ENCODE measurements at places on chromosomes 5 and 9.
A peak's percentile ranks its signal among the peaks of the same experiment; 100 is the strongest.

DNA sequence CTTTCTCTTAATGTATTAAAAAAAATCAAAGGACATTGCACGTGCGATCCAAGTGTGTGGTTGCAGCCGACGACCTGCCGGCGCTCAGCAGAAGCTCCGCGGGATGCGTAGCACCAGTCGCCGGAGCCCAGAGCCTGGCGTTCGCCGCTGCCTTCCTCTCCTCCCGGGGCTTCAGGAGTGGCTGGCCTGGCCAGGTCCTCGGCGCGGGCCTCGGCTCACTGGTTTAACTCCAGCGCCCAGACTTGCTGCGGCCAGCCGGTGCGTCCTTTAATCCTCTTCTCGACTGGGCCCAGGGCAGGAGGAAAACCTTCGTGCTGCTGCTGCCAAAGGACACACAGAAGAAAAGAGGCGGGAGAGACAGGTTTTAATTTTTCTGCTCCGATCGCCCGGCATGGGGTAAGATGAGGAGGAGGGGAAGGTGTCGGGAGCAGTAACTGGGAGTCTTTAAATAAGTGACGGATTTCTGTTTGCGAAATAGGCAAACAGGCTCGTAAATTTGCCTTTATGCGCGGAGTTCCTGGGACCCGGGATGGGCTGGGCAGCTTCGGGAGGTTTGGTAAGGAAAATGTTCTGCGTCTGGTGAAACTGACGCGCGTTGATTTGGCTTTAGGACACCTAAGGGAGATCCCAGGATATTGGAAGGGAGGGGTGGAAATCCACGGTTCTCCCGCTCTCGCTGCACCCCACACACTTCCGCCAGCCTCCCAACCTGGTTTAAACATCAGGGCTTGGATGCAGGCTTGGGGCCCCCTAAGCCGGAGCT is 2.3 kb downstream of the HAND1 start:
- DNase-seq = no peak

DNA sequence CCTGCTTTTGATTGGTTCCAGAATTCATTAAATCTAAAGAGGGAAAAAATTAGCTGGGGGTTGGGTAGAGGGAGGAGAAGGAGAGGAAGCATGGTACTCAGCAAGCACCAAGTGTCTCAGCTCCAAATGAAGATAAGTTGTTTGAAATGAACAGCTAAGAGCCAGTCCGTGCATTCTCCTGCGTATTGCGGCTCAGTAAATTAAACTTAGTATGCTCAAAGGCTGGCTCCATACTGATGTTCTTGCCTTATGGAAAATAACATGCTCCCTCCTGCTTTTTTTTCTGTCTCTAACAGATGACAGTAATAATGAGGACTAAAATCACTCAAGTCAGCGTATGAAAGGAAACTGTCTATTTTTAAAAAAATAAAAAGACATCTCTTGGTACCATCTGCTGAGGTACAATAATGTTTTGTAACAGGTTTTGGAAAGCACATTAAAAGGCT is 161.0 kb downstream of the SPATA31D1 start:
- DNase-seq = no peak

GRCh38 chr9:91421971-91422757 is 1.5 kb downstream of the NFIL3 start:
- DNase-seq = no peak

GRCh38 chr5:56673171-56673570 is 142.2 kb upstream of the MAP3K1 start:
- no peak for DNase-seq

GRCh38 chr5:168317096-168317520 is 25.7 kb downstream of the WWC1 start:
- DNase-seq = no peak

DNA sequence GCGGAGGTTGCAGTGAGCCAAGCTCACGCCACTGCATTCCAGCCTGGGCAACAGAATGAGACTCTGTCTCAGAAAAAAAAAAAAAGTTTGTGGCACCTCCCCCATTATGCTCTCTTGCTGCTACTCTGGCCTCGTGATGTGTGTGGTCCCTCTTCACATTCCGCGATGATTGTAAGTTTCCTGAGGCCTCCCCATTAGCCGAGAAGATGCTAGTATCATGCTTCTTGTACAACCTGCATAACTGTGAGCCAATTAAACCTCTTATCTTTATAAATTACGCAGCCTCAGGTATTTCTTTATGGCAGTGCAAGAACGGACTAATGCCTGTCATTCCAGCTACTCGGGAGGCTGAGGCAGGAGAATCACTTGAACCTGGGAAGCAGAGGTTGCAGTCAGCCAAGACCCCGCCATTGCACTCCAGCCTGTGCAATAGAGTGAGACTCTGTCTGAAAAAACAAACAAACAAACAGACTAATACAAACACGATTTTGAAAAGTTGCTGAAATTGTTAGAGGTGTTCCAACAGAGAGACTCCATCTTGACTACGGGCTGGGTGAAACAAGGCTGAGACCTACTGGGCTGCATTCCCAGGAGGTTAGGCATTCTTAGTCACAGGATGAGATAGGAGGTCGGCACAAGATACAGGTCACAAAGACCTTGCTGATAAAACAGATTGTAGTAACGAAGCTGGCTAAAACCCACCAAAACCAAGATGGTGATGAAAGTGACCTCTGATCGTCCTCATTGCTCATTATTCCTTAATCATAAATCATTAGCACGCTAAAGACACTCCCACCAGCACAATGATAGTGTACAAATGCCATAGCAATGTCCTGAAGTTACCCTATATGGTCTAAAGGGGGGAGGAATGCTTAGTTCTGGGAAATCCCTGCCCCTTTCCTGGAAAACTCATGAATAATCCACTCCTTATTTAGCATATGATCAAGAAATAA is 8.3 kb upstream of the AFF4 start:
- DNase-seq = no peak

DNA sequence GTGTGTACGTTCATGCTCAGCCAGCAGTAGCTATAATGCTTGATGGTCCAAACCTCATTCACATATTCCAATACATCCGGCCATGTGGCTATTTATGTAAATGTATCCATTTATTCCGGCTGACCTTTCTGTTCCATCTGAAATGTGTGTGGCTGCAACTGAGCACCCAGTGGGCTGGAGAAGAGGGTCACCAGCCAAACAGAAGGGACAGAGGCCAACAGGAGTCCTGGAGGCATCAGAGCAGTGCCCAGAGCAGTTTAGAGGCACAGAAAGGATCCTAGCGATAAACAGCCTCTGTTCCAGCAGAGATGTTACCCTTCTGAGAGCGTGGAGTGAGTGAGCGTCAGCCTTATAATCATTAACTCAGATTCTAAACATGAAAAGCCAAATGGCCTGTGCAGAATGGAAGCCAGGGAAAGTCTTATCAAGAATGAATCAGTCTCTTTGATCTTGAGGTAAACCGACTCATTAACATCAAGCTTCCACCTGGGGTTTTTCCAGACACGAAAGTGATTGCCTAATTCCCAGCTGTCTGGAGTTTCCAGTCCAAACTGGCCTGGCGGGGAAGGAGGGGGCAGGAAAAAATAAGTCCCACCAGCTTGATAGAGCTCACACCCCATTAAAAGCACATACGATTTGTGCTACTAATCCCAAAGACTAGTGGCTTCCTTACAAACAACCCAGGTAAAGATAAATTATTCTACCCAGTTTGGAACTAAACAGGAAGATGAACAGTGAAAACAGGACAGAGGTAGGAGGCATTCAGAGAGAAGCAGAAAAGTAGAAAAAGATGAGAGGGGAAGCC is 55.7 kb downstream of the SUSD1 start:
- DNase-seq = no peak

DNA sequence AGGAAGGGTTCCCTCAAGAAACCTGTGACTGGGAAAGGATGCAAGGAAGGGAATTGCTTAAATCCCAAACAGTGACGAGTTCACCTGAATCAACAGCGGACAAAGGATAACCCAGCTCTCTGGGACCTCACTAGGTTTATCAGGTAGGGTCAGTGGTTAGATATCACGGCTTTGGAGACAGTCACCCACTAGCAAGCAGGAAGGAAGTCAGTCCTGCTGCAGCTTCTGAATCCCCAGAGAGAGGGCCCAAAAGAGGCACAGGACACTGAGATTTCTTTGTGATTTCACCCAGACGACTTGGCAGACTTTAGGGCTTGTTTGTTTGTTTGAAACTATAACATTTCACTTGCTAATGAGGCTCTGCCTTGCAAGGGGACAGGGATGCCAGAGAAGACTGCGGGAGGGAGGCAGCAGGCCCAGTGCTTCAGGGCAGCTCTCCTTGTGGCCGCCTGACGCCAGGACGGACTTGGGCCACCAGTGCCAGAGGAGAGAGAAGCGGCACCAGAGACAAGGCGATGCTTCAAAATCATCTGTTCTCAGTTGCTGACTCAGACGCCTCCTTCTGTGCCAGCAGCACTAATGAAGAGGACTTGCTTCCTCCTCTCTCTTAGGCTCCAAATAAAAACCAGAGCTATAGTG is 275.6 kb upstream of the SLC30A5 start:
- DNase-seq = peak; percentile 50

- no peak for DNase-seq
Observed at GRCh38 chr5:135323701-135324132, 75.3 kb downstream of the MACROH2A1 start.

GRCh38 chr9:130672933-130673615 is 8.7 kb downstream of the PRDM12 start:
- no peak for DNase-seq

DNA sequence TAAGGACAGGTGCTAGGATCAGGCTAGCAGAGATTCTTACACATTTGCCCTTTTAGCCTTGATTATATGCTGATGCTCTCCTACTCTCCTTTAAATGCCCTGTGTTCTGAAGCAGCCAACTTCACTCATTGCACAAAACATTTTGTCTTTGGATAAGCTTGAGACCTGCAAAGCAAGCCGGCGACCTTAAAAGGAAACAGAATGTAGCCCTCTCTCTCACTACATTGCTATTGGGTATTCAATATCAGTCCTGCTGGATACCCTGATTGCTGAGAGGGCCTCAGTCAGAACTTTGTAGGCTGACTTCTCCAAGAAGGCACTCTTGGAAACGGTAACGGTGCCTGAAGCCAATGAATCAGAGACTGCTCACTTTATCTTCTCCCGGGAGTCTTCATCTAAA is 528.9 kb downstream of the DTWD2 start:
- DNase-seq = no peak

DNA sequence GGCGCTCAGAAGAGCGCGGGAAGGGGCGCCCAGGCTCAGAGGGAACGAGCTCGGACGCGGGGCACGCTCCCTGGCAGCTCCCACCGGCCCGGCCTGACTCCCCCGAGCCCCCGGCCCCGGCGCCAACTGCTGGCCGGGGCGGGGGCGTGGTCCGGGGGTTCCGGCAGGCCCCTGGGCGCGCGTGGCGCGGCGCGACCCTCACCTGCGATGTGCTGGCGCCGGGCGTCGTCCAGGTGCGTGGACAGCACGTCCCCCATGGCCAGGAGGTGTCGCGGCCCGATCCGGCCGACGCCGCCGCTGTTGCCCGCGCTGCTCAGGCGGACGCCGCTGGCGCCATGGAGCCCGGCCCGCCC is 43.5 kb upstream of the STXBP1 start:
- no peak for DNase-seq

GRCh38 chr5:132444061-132444460 is 46.5 kb downstream of the IRF1 start:
- no peak for DNase-seq

DNA sequence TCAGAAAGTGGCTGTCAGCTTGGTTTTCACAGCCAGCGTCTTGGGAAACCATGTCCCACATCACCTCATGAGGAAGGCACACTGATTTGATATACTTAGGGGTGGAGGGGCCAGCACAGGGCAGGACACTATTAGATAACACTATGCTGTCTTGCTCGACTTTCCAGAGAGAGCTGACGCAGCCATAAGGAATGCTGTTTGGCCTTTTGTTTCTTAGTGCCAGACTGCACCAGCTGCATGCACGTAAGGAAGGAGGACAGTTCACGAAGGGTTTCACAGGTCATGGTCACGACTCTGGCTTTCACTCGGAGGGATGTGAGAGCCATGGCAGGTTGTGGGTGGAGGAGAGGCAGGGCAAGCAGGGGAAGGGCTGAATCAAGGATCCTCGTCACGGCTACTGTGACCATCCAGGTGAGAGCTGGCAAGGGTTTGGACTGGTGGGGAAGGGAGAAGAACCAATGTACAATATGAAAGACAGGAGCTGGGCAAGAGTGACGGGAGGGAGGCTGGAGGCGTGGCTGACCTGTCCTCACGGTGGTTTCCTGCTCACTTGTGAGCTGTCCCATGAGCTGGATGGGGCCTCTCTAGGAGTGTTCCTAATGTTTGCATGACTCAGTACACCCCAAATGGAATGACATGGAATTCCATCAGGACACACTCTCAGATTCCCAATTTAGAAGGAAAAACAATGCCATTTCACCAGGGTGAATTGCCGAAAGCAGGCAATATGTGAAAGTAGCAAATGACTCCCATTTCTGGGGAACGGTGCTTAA is 61.7 kb downstream of the OTULIN start:
- no peak for DNase-seq

DNA sequence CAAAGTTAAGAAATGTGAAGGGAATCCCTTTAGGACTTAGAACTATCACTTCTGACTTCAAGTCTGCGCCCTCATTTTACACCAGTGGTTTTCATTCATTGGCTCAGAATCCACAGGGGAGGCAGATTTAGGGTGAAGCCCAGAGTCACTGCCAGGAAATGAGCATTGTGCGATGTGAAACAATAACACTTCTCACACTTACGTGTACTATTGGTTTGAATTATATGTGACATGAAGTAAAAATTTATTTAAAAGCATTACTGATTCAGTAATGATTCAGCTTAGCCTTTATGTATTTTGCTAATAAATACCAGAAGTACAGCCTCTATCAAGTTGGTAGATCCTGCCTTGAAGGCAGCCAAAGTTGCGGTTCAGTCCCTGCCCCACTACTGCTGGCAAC is 98.6 kb downstream of the PAM start:
- no peak for DNase-seq

- DNase-seq = no peak
Observed at GRCh38 chr5:34914671-34915138, 599 bp downstream of the RAD1 start.

DNA sequence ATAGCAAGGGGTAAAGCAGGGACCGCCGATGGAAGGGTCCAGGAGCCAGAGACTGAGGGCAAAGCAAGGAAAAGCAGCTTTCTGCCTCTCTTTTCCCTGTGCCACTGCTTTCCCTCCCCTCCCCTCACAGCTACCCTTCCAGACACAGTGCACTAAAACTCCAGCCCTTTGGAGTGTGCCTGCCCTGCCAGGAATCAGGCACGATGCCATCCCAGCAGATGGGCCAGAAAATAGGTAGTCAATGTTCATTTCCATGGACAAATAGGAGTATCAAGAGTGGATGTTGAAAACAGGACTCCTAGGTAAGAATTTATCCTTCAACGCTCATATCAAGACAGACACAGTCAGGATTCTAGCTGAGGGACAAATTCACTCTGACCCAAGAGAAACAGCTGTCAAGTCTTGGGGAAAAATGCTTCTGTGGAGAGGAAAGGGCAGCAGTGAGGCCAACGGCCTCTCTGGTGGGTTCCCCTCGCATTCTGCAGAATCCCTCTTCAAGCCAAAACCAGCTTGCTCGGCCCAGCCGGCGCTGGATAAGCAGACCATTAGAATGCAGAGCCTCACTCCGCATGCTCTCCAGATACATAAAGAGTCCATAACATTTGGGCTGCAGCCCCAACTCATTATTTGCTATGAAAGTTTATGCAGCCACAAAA is 138.0 kb downstream of the CAAP1 start:
- DNase-seq = no peak

GRCh38 chr5:8458038-8458383 is 589.1 kb downstream of the MTRR start:
- DNase-seq = no peak

- DNase-seq = peak; percentile 12
Observed at GRCh38 chr5:88602584-88602983, 280.4 kb downstream of the MEF2C start.
